ENCODE measurements at places on chromosomes 4 and X. TPM values are rescaled to one million over a fixed set of nuclear protein-coding genes. Genes with fewer than 3 reads are reported as not detected.

Gene MAGEE2
- total RNA-seq: not detected

Gene RNF150
- 2.9 TPM for total RNA-seq

Gene TRPC3
- total RNA-seq: 0.24 TPM

DNA sequence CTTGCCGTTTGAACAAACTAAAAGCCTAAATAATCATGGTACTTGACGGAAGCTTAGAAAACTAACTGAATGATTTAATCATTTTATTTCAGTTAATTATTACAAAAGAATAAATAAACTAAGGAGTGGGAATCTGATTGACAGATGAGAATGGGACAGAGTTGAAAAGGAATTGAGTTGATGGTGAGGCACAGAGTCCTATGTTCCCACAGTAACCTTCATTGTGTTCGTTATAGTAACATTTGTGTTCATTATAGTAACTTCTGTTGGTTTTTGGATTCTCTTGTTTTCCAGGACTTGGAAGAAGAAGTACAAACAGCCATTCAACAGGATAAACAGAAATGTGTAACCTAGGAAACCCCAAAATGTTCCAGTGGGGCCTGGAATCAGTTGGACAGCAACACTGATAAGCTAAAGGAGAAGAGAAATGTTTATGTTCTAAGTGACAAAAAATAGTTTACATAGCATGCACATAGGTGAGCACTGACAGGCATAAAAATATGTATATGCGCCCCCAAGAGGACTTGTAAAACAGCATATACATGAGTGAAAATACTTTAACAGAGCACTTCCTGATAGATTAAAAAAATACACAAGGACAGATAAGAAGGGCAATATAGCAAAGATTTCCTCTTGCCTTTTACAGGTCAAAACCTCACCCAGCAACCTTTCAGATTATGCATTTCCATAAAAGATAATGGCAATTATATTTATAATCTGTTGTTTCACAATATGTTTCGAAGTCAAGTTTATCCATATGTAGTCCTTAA is 218.6 kb upstream of the HTR2C start:
- DNase-seq: no peak
- H3K4me1 ChIP-seq: no peaks in the 10 kb centered on the region
- H3K36me3 ChIP-seq: no peaks in the 10 kb centered on the region
- no peak overlapping the region for H3K4me3 ChIP-seq
- no peaks in the 10 kb centered on the region for H3K27me3 ChIP-seq

DNA sequence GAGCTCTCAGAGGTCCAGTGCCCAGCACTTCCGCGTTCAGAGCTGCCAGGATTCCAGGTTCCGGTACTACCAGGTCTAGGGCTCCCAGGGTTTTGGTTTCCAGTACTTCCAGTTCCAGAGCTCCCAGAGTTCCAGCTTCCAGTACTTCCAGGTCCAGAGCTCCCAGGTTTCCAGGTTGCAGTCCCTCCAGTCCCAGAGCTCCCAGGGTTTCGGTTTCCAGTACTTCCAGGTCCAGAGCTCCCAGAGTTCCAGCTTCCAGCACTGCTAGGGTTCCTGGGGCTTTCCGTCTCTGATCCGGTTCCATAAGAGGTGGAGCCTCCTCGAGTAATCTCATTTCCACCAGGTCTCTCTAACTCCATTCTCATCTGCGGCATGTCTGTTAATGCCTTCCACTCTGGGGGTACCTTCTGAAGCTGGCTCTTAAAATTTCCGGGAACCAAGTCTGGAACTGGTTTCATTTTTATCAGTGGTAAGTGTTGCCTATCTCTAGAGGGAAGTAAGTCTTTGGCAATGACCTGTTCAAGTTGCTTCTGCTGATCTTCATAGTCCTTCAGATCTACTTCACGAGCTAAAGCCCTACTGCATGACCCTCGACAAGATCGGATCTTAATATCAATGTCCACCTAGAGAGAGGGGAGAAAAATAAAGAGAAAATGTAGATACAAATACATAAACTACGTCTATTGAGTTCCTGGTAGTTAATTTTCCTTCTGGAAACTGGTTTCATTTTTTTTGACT is 4.1 kb downstream of the FGA start:
- H3K27me3 ChIP-seq: no peaks in the 10 kb centered on the region
- no peaks in the 10 kb centered on the region for H3K4me1 ChIP-seq
- no peaks in the 10 kb centered on the region for H3K36me3 ChIP-seq
- no peak for DNase-seq

GRCh38 chrX:14300376-14300775 is 229.0 kb upstream of the GLRA2 start:
- no peaks in the 10 kb centered on the region for H3K36me3 ChIP-seq
- no peaks in the 10 kb centered on the region for H3K27me3 ChIP-seq

Gene RAB41
- not detected for total RNA-seq

Gene PPP4R3C
- total RNA-seq: not detected

GRCh38 chr4:110610940-110611831 is 11.7 kb downstream of the PITX2 start:
- H3K4me3 ChIP-seq: no peak overlapping the region
- H3K36me3 ChIP-seq: no peaks in the 10 kb centered on the region
- H3K4me1 ChIP-seq: no peaks in the 10 kb centered on the region
- peaks cover 60% of the 10 kb centered on the region for H3K27me3 ChIP-seq

Gene VSIG1
- total RNA-seq: 0.99 TPM

- DNase-seq: no peak
- no peaks in the 10 kb centered on the region for H3K36me3 ChIP-seq
- H3K27me3 ChIP-seq: no peaks in the 10 kb centered on the region
- H3K27ac ChIP-seq: no peak overlapping the region
- no peaks in the 10 kb centered on the region for H3K4me1 ChIP-seq
- H3K4me3 ChIP-seq: no peak overlapping the region
Measured at GRCh38 chr4:102312417-102312816, 32.9 kb downstream of the SLC39A8 start.

Gene TMPRSS11F
- total RNA-seq: 0.09 TPM

DNA sequence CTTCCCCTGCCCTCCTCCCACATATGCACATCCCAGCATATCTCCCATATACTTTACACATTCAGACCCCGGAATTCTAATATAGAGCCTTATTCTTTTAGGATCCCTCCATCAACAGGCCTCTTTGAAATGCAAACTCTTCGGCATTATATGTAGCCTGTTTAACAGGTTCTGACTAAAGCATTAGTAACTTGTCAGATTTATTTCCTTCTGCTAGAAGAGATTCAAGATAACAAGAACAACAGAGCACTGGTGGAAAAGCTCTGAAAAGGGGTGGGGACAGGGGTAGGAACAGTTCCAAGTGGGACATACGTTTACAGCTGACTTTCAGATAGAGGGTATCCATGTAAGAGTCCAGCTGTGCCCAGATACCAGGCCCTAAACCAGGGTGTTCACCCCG is 31.7 kb upstream of the PRPS1 start:
- H3K27ac ChIP-seq: no peak overlapping the region
- H3K4me1 ChIP-seq: no peaks in the 10 kb centered on the region
- DNase-seq: no peak
- H3K4me3 ChIP-seq: no peak overlapping the region
- no peaks in the 10 kb centered on the region for H3K27me3 ChIP-seq

DNA sequence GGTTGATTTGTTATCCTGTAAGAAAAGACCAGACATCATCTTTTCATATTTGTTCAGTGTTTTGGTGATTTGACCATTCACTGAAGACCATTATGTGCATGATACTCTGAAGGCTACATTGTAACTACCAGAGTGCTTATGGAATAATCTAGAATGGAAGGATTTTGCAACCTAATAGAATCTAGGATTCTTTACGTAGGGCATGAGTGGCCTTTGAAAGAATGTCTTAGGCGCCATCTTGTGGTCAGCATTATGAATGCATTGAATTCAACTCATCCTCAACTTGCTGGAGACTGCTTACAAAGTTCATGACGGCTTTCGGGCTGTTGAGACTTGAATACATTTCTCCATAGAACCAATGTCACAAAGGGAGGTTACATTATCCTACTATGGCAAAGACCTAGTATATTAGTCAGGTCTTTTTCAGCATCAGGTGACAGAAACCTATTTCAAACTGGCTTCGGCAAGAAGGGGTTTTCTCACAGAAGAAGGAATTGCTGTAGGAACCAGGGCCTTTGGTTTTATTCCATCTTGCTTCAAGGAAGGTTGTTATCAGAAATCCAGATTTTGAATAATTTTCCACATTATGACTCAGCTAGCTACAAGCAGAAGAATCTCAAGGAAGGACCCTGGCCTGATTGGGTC is 104.1 kb downstream of the GPAT3 start:
- no peaks in the 10 kb centered on the region for H3K36me3 ChIP-seq
- no peak overlapping the region for H3K4me3 ChIP-seq

DNA sequence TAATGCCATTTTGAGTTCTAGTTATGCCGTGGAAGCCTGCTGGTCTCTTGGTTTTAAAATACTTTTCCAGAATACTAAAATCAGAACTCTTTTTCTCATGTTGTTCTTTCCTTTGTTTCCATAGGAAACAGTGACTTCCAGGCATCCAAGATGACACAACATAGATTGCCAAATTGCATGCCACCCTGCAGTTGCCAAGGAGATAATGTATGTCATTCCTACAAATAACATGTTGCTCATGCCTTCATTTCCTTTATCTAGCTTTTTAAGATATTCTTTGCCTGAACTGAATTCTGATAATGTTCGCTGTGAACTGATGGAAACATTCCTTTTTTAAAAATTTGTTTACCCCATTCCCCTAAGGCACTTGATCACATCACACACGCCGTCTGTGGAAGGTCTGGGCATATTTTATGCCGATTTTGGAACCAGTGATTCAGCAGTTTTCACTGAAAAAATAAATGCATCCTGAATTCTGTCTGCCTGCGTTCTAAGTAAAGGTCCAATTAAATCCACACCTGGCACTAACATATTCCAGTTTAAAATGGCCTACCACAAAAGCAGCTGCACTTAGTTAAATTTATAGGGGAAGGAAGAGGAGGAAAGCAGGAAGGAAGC is 38.0 kb upstream of the COX7B2 start:
- no peak for DNase-seq
- no peaks in the 10 kb centered on the region for H3K27me3 ChIP-seq
- H3K4me3 ChIP-seq: no peak overlapping the region
- no peaks in the 10 kb centered on the region for H3K36me3 ChIP-seq
- H3K4me1 ChIP-seq: no peaks in the 10 kb centered on the region

DNA sequence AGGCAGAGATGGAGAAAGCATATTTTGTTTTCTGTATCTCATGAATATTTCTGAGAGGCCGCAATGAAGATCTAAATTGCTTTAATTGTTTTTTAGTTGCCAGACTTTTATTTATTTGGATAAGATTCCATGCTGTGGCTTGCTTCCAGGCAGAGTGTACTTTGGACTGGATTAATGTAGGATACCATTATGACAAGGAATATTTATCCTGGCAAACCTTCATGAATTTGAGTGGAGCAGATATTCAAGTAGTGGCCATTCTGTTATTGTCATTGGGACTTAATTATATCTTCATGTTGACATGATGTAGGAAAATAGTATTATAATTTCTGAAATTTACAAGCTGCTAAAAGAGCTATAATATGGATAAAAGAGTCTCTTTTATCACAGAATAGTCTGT is 182.9 kb downstream of the C4orf33 start:
- H3K4me1 ChIP-seq: no peaks in the 10 kb centered on the region
- no peak overlapping the region for H3K4me3 ChIP-seq
- H3K27ac ChIP-seq: no peak overlapping the region

Gene PYURF
- total RNA-seq: 86.5 TPM

DNA sequence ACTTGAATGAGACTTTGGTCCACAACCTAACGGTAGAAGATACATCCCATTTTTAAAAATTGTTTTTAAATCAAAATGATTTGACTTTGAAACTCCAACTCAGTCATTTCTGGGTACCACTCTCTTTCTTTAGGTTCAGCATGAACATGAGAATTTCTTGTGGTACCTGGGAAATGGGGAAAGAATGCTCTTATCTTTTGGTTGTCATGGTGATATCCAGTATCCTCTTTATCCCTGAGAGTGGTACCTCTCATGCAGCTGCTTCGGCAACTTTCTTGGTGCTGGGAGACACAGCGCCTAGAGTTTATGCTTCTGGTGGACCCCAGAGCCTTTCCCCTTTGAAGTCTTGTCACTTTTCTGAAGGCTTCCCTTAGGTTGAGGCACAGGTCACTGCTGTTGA is 465.1 kb upstream of the FAT1 start:
- H3K4me3 ChIP-seq: no peak overlapping the region
- no peaks in the 10 kb centered on the region for H3K27me3 ChIP-seq
- H3K27ac ChIP-seq: no peak overlapping the region
- no peaks in the 10 kb centered on the region for H3K4me1 ChIP-seq
- no peak for DNase-seq

DNA sequence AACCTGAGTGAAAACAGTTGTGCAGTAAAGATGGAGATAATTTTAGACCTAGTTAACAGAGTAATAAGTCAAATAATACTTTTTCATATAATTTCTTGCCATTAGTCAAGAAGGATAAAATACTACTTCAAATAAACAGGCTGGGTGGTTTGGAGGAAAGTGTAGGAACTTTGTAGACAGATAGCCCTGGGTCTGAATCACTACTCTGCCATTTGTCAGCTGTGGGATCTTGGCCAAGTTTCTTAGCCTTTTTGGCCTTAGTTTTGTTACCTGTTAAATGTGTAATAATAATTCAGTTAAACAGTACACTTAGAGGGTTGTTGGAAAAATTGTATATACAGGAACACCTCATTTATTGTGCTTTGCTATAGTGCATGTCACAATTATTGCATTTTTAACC is 163.7 kb downstream of the NPNT start:
- no peak overlapping the region for H3K27ac ChIP-seq
- no peaks in the 10 kb centered on the region for H3K36me3 ChIP-seq
- H3K4me3 ChIP-seq: no peak overlapping the region

- peak within 1 kb of the TSS; percentile 88 for H3K27ac ChIP-seq
- H3K27me3 ChIP-seq: no peaks in the 10 kb centered on the region
- DNase-seq: peak; percentile 78
- H3K4me1 ChIP-seq: peaks cover 10% of the 10 kb centered on the region
- H3K4me3 ChIP-seq: peak within 1 kb of the TSS; percentile 91
- no peaks in the 10 kb centered on the region for H3K36me3 ChIP-seq
Measured at GRCh38 chr4:55948726-55949481, at the start of gene CEP135. CEP135 (plus strand) TSS chr4:55948945; CDS start chr4:55952131, 3,186 bp downstream.

- no peaks in the 10 kb centered on the region for H3K36me3 ChIP-seq
- peaks cover 6% of the 10 kb centered on the region for H3K27me3 ChIP-seq
- H3K4me3 ChIP-seq: no peak overlapping the region
- no peak overlapping the region for H3K27ac ChIP-seq
Measured at GRCh38 chr4:2446656-2447564, 22.0 kb upstream of the RNF4 start.

DNA sequence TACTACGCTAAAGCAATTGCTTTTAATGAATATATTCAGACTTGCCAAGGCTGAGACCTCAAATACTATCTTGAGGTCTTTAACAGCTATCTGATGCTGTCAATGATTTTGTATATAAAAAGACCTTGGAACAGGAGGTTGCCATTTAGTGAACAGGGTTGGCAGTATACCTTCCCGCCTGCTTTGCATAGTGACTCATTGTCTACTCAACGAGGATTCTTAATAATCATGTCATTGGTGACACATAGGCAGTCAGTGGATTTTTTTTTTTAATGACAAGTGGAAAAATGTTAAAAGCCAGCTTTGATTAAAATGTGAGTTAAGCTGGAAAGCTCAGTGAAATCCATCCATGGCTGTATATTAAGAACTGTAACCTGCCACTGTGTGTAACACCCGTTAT is 164.0 kb downstream of the ASMT start:
- no peaks in the 10 kb centered on the region for H3K4me1 ChIP-seq
- H3K4me3 ChIP-seq: no peak overlapping the region
- no peaks in the 10 kb centered on the region for H3K27me3 ChIP-seq
- no peaks in the 10 kb centered on the region for H3K36me3 ChIP-seq
- DNase-seq: no peak

Data from thymus (tissue), 14 donors.